Epithelial cell of proximal tubule (primary cell): ENCODE measurements at places on chromosomes 4 and X. TPM values are rescaled to one million over a fixed set of nuclear protein-coding genes. Genes with fewer than 3 reads are reported as not detected.

Gene RPS6KA6
- 0.58 and 1.5 TPM in 2 replicates for total RNA-seq

Gene WDFY3
- 23.6 and 35.1 TPM in 2 replicates for total RNA-seq

Gene USP38
- 13.7 and 21.2 TPM in 2 replicates for total RNA-seq

Gene FABP2
- not detected in 2 replicates for total RNA-seq

Gene MAGIX
- total RNA-seq = 8.3 and 9.6 TPM in 2 replicates

Gene LAGE3
- total RNA-seq = 23.0 and 28.4 TPM in 2 replicates

Gene TMEM33
- 39.2 and 43.2 TPM in 2 replicates for total RNA-seq

Gene NWD2
- not detected in 2 replicates for total RNA-seq

Gene NKX3-2
- total RNA-seq = not detected in 2 replicates

Gene F8A2
- not detected in 2 replicates for total RNA-seq

Gene ARHGAP36
- not detected in 2 replicates for total RNA-seq
